ENCODE measurements at places on chromosomes 12 and 14. TPM values are rescaled to one million over a fixed set of nuclear protein-coding genes. Genes with fewer than 3 reads are reported as not detected.

KRT81 gene
- polyA plus RNA-seq, result 0.14 TPM

TAS2R14 gene
- polyA plus RNA-seq, result 0.43 TPM

MAX gene
- polyA plus RNA-seq, result 44.3 TPM

STAC3 gene
- polyA plus RNA-seq, result 0.85 TPM

CLEC9A gene
- not detected for polyA plus RNA-seq

FLVCR2 gene
- 0.07 TPM for polyA plus RNA-seq

CLEC6A gene
- polyA plus RNA-seq, result not detected

AKAP5 gene
- 0.01 TPM for polyA plus RNA-seq

G2E3 gene
- 5.8 TPM for polyA plus RNA-seq

NEUROD4 gene
- not detected for polyA plus RNA-seq

TOMM20L gene
- polyA plus RNA-seq, result not detected

BIN2 gene
- polyA plus RNA-seq, result not detected

IL31 gene
- not detected for polyA plus RNA-seq

ASCL1 gene
- polyA plus RNA-seq, result not detected

HHIPL1 gene
- 0.58 TPM for polyA plus RNA-seq

CLEC7A gene
- polyA plus RNA-seq, result 0.03 TPM

KLRK1 gene
- not detected for polyA plus RNA-seq

SAMD4A gene
- polyA plus RNA-seq, result 4.4 TPM

KRT2 gene
- polyA plus RNA-seq, result not detected

BCL2L14 gene
- polyA plus RNA-seq, result not detected

CCDC175 gene
- not detected for polyA plus RNA-seq

TMEM120B gene
- polyA plus RNA-seq, result 8.5 TPM

TEX22 gene
- 0.01 TPM for polyA plus RNA-seq

SCN8A gene
- 0.16 TPM for polyA plus RNA-seq

MGST1 gene
- polyA plus RNA-seq, result 183 TPM

PELI2 gene
- 0.04 TPM for polyA plus RNA-seq

CIPC gene
- 3.0 TPM for polyA plus RNA-seq

PROX2 gene
- polyA plus RNA-seq, result not detected

LTBP2 gene
- polyA plus RNA-seq, result 26.5 TPM

ARHGEF25 gene
- 1.4 TPM for polyA plus RNA-seq

SERPINA1 gene
- polyA plus RNA-seq, result 0.12 TPM

MYH6 gene
- polyA plus RNA-seq, result not detected

IAPP gene
- not detected for polyA plus RNA-seq

GPX2 gene
- 10.0 TPM for polyA plus RNA-seq

HCAR1 gene
- polyA plus RNA-seq, result not detected

ANKRD33 gene
- polyA plus RNA-seq, result not detected

AKAP3 gene
- 0.35 TPM for polyA plus RNA-seq

HNF1A gene
- not detected for polyA plus RNA-seq

RPL10L gene
- polyA plus RNA-seq, result not detected

CCDC177 gene
- not detected for polyA plus RNA-seq

FRMD6 gene
- polyA plus RNA-seq, result 28.2 TPM

PPP2R5E gene
- polyA plus RNA-seq, result 10.1 TPM

CMKLR1 gene
- polyA plus RNA-seq, result not detected

PDE3A gene
- polyA plus RNA-seq, result not detected

TAS2R13 gene
- polyA plus RNA-seq, result not detected

NAB2 gene
- 19.4 TPM for polyA plus RNA-seq

ARHGEF40 gene
- 17.6 TPM for polyA plus RNA-seq

Data from foreskin keratinocyte (primary cell).